ENCODE measurements at places on chromosomes 16 and 17.

- DNase-seq: peak; percentile 28
Observed at GRCh38 chr16:3175157-3176093, 12.6 kb upstream of the OR1F1 start.

GRCh38 chr17:17176341-17176740, 29.8 kb downstream of the PLD6 start:
- peak; percentile 49 for DNase-seq

GRCh38 chr17:37391146-37391545, 15.4 kb downstream of the C17orf78 start:
- no peak for DNase-seq

DNA sequence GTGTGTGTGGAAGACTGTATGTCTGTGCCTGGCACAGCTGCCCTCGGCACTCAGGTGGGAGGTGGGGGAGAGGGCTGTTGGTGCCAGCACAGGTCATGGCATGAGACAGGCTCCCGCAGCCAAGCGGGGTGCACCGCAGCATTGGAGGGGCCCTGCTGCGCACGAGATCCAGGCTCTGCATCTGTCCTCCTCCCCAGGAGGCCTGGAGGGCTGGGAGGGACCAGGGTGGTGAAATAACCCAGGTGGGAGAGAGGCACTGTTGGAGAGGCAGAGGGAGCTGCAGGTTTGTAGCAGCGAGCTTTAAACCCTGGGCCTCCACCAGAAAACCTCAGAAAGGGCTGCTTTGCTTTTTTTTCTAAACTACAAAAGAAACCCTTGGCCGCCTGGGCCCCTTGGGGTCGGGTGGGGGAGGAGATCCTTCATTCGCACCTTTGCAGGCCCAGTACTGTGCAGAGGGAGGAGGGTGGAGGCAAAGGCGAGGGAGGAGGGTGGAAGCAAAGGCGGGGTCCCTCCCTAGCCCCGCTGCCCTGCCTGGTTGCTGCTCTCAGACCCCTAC, 241.7 kb downstream of the SEC14L1 start:
- peak; percentile 48 for DNase-seq

DNA sequence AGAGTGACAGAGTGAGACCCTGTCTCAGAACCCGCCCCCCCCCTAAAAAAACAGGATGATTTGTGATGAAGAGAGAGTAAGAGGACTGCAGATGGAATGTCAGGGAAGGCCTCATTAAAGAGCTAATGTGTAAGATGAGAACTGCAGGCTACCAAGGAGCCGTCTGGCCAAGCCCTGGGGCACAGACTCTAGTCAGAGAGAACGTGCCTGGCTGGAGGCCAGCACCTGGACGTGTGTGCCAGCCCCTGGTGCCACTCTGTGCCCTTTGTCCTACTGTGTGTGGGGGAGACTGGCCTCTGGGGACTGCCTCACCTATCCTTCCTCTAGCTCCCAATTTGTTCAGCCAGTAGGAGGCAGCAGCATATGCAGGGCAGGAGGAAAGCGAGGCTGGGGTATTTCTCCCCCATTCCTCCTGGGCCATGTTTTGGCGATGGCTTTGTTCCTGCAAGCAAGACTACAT, 37.1 kb downstream of the KNOP1 start:
- DNase-seq: no peak

Measured in activated naive CD4-positive, alpha-beta T cell treated with anti-CD3 and anti-CD28 coated beads, Interleukin-2, amount 50 U/mL, for 16 hours (primary cell).